ENCODE measurements at places on chromosomes 13 and 19.

DNA sequence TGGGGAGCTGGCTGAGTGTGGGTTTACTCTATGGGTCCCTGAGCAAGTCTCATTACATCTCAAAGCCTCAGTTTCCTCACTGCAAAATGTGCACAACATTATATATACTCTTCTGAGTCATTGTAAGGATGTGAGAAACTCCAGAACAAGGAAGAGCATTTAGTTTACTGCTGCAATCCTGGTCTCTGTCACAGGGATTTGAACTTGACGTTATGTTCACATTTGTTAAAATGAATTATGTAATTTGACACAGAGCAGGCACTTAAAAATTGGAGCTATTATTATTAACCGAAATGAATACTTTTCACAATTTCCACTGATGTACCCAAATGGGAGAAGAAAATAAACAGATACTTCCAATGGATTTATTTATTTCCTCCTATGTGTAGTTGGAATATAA lies 101.0 kb downstream of the STARD13 start:
- DNase-seq: no peak

DNA sequence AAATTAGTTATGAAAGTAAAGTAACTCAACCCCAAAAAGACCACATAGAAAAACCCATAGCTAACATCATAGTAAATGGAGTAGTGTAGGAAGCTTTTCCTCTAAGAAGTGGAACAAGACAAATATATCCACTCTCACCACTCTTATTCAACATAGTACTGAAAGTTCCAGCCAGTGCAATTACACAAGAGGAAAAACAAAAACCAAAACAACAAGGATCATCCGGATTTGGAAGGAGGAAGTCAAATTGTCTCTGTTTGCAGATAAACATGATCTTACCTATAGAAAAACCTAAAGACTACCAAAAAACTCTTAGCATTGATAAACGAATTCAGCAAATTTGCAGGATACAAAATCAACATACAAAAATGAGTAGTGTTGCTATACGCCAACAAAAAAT lies 8.5 kb upstream of the SIGLEC8 start:
- DNase-seq: no peak

GRCh38 chr13:25375727-25376358 lies 4.1 kb downstream of the ATP8A2 start:
- no peak for DNase-seq

DNA sequence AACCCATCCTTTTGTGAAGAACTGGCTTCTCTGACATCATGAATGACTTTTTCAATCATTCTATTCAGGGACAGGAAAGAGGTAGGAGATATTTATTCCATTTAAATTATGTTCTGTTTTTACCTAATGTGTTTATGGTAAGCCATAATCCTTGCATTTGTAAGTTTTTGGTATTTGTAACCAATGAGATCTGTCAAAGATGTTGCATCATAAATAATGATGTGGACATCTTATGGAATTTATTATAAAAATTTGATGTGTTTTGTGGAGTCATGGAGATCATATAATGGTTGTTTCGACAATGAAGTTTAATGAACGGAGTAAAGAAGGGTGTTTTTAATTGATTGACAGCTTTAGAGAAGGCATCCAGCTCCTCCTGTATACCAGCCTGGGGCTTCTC lies 67.6 kb downstream of the LMO7 start:
- no peak for DNase-seq

DNA sequence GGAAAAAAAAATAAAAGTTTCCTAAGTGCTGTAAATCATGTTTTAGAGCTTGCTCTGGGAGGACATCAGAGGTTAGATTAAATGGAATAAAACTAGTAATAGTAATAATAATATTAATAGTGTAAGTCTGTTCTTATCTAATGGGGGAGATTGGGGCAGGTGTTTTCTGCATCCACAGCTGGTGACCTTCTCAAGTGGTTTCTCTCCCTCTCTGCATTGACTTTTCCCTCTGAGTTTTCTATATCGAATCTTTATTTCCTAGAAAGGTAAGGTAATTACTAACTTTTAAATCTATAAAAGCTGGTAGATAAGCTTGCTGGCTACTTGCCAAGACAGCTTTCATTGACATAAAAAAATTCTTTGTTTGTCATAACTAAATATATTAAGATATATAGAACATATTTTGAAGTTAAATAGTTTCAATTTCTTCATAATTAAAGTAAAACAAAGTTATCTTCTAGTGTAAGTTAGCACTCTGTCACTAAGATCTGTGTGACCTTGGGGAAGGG lies 49.6 kb upstream of the DIAPH3 start:
- DNase-seq: no peak

GRCh38 chr13:110431425-110432294 lies 124.6 kb downstream of the COL4A2 start:
- DNase-seq: no peak

DNA sequence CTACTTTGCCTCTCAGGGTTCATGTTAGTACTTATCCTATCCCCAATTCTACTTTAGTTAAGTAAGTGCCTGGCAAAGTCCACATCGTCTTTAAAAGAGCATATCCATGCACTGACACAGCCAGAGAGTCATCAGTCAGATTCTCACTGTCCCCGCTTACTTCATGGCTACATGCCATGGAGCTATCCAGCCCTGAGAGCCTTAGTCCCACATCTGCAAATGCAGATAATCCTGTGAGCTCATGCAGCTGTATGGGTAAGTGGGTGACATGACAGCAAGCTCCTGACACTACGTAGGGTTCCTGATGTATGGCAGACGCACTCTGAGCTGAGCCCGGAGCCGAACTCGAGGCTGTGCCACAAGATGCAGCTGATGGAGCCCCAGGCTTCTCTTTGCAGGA lies 661.5 kb downstream of the LIG4 start:
- DNase-seq: no peak

- DNase-seq: no peak
Observed at GRCh38 chr19:51780270-51780669, 14.7 kb upstream of the FPR3 start.

DNA sequence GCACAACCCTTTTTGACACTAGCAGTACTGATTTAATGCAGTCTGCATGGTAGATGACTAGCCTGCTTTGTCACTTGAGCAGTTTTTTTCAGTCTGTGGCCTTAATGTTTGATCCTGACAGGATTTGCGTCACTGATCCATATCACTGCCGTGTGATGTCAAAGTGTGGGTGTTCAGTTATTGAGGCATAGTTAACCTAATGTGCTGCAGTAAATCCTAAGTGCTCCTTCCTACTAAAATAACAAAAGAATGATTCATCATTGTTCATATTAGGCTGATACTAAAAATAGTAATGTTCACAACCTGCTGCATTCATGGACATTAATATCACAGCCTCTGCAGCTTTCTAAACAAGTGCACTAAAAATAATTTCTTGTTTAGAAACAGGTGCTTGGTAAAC lies 121.9 kb upstream of the MLNR start:
- no peak for DNase-seq

GRCh38 chr13:38528986-38529385 lies 157.9 kb upstream of the FREM2 start:
- DNase-seq: no peak

GRCh38 chr13:58806401-58806800 lies 1174.9 kb downstream of the PCDH17 start:
- no peak for DNase-seq

DNA sequence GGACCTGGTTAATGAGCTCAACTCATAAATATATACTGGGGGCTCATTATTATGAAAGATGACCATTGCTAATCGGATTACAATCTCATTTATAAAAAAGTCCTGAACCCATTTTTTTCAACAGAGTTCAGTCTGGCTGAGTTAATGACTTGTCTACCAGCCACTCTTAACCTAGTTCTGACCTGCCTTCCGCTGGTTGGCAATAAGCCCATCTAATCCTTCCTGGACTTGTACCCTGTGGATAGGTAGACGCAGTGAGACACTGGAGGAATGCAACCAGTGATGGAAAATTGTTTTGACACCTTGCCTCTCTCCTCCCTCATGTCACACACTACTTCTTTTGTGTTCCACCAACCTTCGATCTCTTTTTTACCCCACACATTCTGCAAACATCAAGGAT lies 279.9 kb downstream of the FOXO1 start:
- no peak for DNase-seq

GRCh38 chr19:10603084-10603872 lies 16.2 kb upstream of the AP1M2 start:
- peak; percentile 95 for DNase-seq

- no peak for DNase-seq
Observed at GRCh38 chr13:60091573-60091972, 72.2 kb downstream of the DIAPH3 start.

DNA sequence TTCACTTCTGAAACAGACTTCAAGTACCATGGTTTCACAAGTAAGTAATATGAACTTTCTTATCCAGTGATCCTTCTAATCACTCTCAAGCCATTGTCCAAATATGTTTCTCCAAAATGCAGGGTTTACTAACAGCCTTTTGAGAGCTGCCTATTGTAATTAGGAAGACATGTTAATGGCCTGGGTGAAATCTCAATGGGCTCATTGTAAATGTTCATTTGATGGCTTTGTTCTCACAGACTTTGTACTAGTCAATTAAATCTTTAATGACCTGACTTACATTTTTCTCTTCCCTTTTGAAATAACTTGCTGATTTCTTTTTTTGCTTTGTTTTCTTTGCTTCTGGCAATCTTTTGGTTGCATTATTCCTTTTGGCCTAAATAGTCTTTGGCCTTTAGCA lies 444.8 kb downstream of the LIG4 start:
- no peak for DNase-seq

DNA sequence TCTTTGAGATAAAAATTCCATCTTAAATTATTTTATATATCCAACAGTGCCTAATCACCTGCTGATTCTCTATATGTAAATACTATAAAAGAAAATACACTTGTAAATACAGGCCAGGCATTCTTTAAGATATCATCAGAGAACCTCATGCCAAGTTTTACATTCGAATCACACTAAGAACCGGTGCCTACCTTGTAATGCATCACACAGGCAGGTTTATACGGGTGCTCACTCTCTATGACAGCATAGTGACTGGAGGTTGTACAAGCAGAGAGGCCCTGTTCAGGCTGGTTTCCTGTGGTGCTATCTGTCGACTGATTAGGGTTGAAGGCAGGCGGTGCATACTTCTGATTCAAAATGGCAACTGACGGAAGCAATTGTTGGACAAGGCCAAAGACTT lies 141.3 kb upstream of the FBXL3 start:
- no peak for DNase-seq

DNA sequence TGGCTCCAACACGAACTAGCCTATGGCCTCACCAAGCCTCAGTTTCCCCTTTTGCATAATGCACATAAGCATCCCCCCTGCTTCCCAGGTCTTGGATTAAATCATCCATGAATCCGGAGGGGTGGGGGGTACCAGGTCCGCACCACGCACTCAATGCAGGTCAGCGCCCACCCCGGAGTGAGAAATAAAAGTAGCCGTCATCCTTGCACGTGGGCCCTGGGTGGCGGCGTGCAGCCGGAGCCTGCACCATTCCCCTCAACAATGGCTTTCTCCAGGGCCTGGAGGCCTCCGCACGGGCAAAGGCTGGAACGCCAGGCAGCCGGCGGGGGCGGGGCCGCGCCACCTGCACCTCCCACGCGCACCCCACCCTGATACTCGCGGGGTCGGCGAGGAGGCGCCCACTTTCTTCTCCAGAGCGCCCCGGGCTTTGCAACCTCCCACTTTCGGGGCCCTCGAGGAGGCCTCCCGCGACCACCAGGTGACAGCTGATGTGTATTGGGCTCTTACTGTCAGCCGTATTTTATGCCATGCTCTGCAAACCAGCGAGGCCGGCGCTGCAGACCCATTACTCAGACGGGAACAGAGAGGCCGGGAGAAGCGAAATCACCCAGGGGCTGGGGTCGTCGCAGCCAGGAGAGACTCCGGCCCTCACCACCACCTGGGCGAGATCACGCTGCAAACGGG lies 767 bp upstream of the GADD45B start:
- peak; percentile 50 for DNase-seq

DNA sequence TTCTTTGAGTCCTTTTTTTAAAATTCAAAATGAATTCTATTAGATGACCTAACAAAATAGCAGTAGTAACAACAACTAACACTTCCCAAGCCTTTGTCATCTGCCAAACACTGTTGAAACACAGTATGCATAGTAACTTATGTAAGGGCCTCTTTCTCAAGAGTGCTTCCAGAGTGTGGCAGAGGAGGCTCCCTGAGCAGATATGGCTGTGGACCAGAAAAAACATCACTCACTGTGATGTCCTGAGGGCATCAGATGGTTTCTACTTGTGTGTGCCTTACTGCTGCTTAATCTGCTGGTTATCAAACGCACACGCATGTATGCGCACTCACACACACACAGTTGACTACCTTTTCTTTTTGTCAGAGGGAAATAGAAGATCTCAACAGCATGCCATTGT lies 110.8 kb downstream of the DLEU7 start:
- DNase-seq: no peak

Data from CD4-positive, alpha-beta T cell treated with Interleukin-15 for 1 hour (primary cell).